Activated naive CD4-positive, alpha-beta T cell treated with anti-CD3 and anti-CD28 coated beads for 36 hours (primary cell): ENCODE measurements at places on chromosomes 4 and X.

GRCh38 chrX:22136711-22137110 lies 104.6 kb downstream of the PHEX start:
- DNase-seq, result no peak

DNA sequence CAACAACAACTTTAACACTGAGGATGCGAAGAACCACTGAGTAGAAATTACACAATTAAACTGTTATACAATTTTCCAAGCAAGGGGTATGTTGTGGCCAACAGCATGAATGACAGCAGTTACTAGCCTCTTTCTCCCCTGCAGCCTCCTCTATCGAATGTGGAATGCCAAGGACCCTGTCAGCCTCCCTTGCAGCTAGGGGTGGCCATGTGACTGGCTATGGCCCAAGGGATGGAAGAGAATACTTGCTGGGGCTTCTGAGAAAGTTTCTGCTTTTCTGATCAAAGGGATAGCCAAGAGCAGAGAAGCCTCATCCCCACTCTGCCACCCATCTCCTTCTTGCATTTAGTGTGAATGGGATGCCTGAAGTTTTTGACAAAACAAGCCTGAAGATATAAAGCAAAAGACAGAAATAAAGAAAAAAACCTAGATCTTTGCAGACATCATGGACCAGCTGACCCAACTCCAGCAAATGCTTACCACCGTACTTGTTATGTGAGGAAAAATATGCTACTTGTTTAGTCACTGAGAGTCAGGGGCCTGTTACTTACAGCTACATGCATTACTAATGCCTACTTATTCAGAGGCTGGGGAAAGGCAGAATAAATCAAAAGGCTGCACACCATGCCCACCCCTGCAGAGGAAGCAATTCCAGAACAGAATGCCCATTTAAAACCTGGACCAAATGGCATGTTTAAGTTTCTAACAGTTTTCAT lies 32.0 kb downstream of the DCTD start:
- no peak for DNase-seq

- no peak for DNase-seq
Observed at GRCh38 chr4:185120631-185120946, 22.5 kb upstream of the SLC25A4 start.

DNA sequence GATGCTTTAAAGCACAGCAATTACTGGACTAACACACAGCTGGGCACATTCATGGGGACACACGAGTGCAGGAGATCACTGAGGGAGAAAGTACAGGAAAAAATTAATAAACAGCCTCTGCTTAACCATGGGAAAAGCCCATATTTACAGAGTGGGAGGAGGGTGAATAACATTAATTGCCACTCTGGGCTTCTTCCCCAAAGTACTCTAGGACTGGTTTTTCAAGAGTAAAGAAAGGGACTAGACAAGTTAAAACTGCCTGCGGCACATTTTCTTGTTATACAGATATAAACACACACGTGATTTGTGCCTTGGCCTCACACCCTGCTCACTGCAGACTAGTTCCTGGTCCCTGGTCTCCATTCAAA lies 179.7 kb upstream of the TET2 start:
- DNase-seq, result peak; percentile 17

- no peak for DNase-seq
Observed at GRCh38 chrX:154437971-154438893, 1.3 kb downstream of the GDI1 start.

GRCh38 chr4:8370835-8371595 lies 69.5 kb downstream of the ACOX3 start:
- no peak for DNase-seq

DNA sequence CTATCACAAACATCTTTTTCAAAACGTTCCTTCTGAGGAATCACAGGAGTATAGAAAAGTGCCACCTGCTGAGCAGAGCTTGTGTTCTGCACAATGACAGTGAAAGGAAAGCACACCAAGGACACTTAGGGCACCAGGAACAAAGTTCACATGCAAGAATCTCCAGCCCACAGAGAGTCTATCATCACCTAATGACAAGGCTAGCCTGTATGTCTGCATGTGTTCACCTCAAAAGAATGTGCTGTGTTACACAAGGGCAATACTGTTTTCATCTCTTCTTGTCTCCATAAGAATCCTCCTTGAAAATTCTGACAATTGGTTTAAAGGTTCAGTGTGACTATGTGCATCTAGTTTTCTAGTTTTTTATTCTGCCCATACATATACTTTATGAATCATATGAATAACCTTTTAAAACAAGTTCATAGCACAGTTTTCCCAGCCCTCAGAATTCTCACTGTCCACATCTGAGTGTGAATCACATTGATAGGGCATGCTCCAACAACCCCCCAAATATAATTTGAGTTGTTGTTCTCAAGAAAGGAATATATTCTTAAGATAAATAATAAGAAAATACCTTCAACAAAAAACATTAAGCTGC lies 118.0 kb downstream of the PWWP3B start:
- DNase-seq, result no peak

DNA sequence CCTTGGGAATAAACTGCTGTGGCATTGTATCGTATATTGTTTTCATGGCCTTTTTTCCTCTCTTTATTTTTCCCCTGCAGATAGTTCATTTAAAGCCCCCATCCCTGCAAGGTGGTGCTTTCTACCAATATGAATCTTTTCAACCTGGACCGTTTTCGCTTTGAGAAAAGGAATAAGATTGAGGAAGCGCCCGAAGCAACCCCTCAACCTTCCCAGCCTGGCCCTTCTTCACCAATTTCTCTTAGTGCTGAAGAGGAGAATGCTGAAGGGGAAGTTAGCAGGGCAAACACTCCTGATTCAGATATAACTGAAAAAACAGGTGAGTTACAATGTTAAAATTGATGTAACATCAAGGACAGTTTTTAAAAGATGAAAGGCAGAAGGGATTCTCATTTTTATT lies 601 bp downstream of the SMARCAD1 start:
- no peak for DNase-seq

DNA sequence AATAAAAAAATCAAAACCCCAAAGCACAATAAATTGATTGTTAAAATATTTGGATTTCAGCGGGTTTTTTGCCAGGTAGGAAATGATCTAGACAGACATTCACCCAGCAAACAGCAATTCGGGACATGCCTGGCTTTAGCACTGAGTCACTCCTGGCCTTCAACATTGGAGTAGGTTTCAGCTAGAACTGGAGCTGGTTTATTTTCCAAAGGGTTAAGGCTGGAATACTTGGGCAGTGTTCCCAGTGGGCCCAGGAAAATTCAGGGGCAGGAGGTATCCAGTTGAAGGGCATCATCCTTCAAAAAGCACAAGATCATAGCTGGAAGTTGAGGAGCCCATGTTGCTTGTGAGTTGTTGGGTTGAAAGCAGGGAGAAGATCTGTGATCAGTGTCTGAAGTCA lies 41.0 kb downstream of the TXLNG start:
- DNase-seq, result no peak

DNA sequence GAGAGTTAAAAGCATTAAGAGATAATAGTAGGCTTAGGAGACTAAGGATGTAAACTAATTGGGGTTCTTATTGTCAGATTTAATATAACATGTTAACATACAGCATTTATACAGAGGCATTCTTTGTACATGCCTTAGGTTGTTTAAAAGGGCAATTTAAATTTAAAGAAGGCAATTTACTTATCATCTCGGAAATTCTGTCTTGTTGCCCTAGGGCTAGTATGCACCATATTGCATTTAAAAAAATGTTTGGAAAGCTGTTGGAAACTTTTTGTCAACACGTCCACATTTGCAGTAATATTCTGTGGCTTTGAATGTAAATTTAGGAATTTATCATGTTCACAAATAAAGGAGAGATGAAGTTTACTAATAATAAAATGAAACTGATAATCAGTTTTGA lies 25.5 kb downstream of the GALNT7 start:
- DNase-seq, result no peak

DNA sequence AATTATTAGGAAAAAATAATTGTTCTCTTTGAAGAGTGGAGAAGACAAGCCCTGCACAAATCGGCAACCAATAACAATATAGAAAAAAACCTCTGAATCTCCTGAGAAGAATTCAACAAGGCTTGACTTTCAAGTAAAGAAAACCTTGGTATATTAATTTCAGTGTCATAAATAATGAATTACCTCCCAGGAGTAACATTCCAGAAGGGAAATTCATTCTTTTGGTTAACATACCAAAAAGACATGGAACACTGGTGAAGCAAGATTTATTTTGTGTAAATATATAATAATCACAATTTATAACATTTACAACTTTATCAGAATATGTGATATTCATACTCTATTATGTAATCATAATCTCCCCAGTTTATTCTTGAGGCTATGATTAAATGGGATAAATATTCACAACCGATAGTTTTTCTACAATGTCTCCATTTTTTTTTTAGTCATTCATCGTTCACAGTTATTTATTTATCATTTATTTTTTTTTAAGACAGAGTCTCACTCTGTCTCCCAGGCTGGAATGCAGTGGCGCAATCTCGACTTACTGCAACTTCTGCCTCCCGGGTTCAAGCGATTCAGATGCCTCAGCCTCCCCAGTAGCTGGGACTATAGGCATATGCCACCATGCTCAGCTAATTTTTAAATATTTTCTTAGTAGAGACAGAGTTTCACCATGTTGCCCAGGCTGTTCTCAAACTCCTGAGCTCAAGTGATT lies 53.0 kb upstream of the RPS6KA6 start:
- DNase-seq, result no peak

DNA sequence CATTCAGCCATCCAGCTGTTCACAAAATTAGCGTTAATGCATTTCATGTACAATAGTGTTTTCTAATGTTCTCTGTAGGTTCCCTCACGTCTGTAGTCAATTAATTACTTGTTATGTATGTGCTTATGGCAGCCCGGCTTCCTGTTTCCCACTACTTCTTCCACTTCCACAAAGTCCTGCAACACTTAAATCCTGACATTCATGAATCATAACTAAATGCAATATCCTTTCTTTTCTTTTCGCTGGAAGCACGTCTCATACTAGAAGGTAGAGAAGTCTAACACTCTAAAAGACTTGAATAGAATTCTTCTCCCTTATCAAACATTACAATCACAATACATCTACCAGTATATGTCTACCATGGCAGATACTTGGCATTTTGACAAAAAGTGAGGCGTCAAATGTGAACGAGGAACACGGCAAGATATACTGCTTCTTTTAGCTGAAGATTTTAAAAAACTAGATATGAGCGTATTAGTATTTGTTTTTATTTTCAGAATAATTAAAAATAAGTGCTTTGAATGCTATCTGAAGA lies 239.0 kb upstream of the DIAPH2 start:
- no peak for DNase-seq
